NCI-H2081 treated with DMSO at 0.1 percent for 48 hours (cell line): ENCODE measurements at places on chromosomes 2 and 18.

- DNase-seq, result no peak
These were observed 78.2 kb downstream of the PTGR3 start for GRCh38 chr18:75130591-75131328.

GRCh38 chr2:241357531-241357930 lies 1.4 kb downstream of the FARP2 start:
- no peak for DNase-seq

DNA sequence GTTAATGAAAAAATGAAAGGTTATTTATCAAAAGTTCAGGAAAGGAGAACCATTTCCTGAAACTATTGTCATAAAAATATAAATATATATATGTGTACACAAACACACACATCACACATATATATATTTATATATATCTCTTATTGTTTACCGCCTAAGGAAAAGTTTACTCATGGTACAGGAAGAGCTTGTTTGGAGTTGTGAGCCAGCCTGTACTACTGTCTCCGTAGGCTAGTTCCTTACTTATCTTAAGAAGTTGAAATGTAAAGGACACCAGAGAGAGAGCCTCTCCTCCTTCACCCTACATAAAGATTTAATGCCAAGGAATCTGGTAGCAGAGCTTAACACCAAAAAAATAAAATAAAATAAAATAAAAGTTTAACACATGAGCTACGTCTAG lies 19.6 kb downstream of the DSC1 start:
- no peak for DNase-seq

GRCh38 chr2:113041871-113042270 lies 10.8 kb downstream of the IL36B start:
- no peak for DNase-seq

DNA sequence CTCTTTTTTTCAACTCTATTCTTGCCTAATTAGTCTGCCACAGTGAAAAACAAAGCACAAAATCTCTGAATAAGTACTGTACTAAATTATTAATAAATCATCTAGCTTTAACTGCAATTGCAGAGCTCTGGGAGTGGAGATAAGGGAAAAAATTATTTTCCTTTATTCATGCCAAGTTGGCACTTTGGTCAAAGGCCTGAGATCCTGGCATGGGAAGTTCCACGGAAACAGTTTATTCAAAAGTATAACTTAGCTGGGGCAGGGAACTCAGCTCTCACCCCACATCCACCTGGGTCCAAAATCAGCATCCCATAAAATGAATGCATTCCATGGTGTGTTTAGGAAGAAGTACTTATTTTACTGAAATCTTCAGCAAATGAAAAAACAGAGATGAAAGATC lies 185.2 kb upstream of the APCDD1 start:
- no peak for DNase-seq

GRCh38 chr2:224927646-224928173 lies 114.6 kb downstream of the DOCK10 start:
- DNase-seq, result no peak

- no peak for DNase-seq
These were observed 107.5 kb downstream of the TMEM18 start for GRCh38 chr2:569681-570080.

DNA sequence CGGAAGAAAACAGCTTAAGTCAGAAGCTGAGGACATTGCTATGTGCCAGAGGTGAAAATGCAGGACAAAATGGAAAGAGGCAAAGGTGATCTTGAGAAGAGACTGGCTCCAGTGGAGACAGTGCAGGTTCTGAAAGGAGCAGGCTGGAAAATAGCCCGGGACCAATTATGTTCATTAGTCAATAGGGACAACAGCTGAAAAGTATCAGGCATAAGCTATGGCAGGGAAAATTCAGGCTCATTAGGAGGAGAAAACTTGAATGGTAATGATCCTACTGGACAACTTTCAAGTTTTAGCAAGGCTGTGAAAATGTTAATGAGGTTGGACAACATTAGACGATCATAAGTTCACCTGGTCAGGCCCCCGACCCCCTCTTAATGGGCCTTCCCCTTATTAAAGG lies 60.2 kb downstream of the GALNT14 start:
- no peak for DNase-seq

DNA sequence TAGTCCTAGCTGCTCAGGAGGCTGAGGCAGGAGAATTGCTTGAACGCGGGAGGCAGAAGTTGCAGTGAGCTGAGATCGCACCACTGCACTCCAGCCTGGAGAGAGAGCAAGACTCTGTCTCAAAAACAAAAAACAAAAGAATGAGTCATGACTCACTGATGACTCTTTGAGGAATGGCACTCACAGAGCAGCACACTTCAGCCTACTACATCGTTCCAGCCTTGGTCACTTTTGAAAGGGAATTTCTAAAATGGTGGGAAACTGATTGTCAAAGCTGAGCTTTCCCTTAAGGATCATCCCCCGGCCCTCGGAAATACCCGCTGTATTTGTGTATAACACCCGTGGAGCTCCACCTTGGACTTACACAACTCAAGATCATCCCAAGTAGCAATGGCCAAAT lies 217.3 kb upstream of the HS6ST1 start:
- no peak for DNase-seq

- no peak for DNase-seq
These were observed 4.6 kb downstream of the TMEM87B start for GRCh38 chr2:112059671-112060070.

DNA sequence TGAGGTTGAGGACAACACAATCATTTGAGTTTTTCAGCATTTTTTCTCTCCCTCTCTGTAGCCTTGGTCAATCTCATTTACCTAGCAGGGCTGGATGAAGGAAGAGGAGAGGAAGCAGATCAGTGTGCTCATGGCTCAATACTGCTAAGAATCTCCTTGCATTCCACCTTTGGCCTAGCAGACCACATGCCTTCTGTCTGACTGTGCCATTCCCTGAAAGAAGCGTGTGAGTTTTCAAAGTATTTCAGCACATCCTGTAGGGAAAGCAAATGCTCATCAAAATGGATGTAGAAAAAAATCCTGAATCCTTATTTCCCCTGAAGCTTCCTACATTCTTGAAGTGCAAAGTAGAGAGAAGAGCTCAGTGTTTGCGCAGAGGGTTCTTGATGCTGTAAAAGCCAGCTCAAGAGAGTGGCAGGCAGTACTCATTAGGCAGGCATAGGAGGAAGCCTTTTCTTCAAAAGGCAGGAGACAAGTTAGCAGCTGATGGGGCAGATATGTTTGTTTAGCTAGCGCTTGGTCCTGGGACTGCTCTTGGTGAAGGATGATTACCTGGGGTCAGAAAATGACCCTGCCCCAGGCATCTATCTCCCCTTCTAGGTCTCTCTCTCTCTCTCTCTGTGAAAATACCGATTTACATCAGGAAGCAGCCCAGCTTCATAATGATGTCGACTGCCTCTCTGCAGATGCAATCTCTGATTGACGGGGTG lies 14.4 kb upstream of the PIK3C3 start:
- DNase-seq, result no peak

- no peak for DNase-seq
These were observed 21.4 kb downstream of the HJURP start for GRCh38 chr2:233832869-233833311.

DNA sequence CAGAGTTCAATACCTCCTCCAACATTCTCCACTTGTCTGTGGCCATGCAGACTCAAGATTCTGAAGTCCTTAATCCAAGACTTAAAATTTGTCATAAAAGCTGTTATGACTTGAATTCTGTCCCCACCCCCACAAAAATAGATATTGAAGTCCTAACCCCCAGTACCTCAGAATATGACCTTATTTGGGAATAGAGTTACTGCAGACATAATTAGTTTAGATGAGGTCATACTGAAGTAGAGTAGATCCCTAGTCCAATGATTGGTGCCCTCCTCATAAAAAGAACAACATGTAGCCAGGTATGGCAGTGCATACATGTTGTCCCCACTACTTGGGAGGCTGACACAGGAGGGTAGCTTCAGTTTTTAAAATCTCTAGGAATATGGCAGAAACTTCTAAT lies 9.2 kb downstream of the TPGS2 start:
- no peak for DNase-seq

DNA sequence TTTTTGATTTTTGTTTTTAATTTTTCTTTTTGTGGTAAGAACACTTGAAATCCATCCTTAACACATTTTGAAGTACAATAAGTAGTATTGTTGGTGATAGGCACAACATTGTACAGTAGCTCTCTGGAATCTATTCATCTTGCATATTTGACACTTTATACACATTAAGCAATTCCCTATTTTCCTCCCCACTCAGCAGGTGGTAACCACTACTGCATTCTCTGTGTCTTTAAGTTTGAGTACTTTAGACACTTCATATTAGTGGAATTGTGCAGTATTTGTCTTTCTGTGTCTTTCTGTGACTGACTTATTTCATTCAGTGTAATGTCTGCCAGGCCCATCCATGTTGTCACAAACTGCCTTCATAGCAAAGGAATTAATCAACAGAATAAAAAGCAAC lies 471.7 kb upstream of the CDH20 start:
- DNase-seq, result no peak

- DNase-seq, result no peak
These were observed 148.9 kb downstream of the ZEB2 start for GRCh38 chr2:144370937-144371584.

DNA sequence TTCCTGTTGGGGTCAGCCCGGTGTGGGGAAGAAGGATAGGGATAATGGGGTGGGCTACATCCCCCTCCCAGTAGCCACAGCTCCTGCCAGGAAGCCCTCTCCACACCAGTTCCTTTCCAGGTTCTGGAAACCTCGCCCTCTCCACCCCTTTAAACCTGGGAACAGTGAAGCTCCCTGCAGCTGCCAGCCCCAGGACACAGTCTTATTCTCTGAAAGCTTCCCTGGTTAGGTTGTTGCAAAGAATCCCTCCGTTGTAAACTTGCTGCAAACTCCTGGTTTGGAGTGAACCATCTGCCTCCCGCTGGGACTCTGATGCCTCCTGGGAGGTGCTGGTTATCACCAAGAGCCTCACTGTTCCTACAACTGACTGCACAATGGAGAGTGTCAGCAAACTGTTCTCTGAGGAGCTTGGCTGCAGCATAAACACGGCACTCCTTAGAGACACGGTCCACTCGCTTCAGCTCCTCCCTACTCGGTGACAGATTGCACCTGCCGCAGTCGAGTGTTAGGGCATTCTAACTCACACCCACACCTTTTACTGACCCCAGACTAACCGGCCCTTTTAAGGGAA lies 261.8 kb upstream of the RAB6C start:
- no peak for DNase-seq

GRCh38 chr2:236939721-236940231 lies 145.9 kb upstream of the COPS8 start:
- no peak for DNase-seq

DNA sequence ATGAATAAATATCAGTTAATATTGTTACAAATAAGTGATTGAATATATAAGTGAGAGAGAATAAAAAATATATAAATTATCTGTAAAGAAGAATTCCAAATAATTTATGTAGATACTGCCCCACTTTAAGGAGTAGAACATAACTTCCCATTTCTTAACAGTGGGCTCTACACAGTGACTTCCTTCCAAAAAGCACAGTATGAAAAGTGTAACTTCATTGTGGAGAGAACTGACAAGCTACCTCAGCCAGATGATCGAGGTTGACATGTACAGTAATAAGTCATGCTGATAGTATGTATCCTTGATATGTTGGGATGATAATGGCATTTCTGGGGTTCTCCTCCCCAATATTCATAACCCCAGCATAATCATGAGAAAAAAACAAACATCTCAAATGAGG lies 191.9 kb upstream of the FN1 start:
- no peak for DNase-seq

DNA sequence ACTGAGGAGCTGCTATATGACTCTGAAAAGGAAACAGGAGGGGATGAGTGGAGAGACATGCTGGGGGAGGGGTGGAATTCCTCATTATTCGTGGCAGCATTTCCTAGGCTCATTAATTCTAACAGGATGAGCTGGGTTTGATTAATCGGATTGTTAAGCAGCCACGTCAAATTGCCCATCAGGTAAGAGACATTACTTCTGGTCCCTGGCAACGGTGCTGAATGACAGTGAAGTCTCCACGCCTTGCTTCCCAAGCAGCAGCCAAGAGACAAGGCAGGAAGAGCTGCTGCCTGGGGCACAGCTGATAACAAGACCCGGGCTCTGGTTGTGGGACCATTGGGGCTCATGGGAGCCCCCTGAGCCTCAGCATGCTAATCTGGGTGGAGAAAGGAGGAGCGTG lies 86.6 kb downstream of the MARCHF4 start:
- no peak for DNase-seq

DNA sequence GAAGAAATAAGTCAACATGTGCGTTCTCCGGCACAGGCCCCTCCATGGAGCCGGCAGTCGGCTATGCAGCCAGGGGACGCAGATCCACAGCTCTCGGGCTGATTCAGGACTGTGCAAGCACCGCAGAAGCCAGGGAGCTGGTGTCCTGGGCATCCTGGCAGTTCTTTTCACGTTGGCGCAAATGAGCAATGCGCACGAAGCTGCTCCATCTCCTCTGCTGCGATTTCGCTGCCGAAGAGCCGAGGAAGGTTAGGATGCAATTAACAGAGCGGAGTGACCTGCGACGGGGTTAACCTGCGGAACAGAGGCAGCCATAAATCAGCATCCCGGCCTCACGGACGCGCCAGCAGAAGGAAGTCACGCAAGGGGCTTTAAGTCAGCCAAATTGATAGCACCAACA lies 107.1 kb upstream of the POU3F3 start:
- DNase-seq, result no peak

- no peak for DNase-seq
These were observed 291.7 kb upstream of the CDH19 start for GRCh38 chr18:66895631-66896030.

DNA sequence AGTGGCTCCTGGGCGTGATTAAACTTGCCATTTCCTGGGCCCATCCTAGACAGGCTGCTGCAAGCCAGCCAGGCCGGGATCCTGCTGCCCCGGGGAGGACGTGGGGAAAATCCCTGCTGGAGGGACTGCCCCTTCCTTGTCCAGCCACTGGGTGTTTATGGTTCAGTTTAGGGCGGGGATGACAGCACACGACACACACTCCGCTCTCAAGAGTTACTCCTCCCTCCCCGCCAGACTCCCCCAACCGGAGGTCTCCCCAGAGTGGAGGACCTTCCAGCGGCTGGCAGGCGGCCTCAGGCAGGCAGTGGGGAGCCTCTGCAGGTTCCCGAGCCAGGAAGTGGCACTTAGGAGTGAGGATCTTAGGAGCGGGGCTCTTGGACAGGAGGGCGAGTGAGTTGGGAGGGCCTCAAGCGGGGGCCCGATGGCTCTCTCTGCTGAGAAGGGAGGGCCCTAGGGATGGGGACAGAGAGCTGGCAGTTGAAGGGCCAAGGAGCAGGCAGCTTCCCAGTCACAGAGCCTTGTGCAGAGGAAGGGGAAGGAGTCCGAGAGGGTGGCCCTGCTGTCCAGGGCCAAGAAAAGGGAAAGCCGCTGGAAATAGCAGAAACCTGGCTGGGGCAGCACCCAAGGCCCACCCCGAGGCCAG lies 5.7 kb upstream of the GPR35 start:
- DNase-seq, result no peak

- DNase-seq, result no peak
These were observed 64.0 kb downstream of the INPP4A start for GRCh38 chr2:98508709-98509066.
